ENCODE measurements at places on chromosomes 2 and 18. TPM values are rescaled to one million over a fixed set of nuclear protein-coding genes. Genes with fewer than 3 reads are reported as not detected.

DNA sequence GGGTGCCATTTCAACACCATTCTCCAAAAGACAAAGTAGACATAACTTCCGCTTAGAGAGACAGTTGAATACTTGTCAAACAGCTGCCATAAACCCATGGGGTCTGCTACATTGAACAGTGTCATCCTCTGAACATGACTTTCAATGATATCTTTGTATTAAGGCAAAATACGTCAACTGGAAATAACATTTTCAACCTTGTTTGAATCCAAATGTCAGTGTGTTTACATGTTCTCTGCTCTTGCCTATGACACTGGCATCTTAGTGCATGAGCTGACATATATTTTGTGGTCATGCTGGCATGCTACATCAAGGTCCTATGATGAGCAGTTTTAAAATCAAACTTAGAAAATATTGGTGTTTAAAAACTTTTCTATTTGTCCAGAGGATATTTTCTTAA lies 1548.1 kb upstream of the LRRTM1 start:
- H3K4me3 ChIP-seq, result no peak overlapping the region
- no peaks in the 10 kb centered on the region for H3K36me3 ChIP-seq
- no peaks in the 10 kb centered on the region for H3K4me1 ChIP-seq
- no peak overlapping the region for H3K27ac ChIP-seq

GRCh38 chr18:22856870-22857269 lies 76.3 kb upstream of the RBBP8 start:
- DNase-seq, result no peak
- H3K4me3 ChIP-seq, result no peak overlapping the region
- no peaks in the 10 kb centered on the region for H3K4me1 ChIP-seq
- H3K27ac ChIP-seq, result no peak overlapping the region
- no peaks in the 10 kb centered on the region for H3K36me3 ChIP-seq
- H3K27me3 ChIP-seq, result no peaks in the 10 kb centered on the region

SERPINB5 gene
- polyA plus RNA-seq, result not detected

GRCh38 chr2:11877764-11878163 lies 131.3 kb downstream of the LPIN1 start:
- peaks cover 10% of the 10 kb centered on the region for H3K4me1 ChIP-seq
- DNase-seq, result no peak
- H3K4me3 ChIP-seq, result no peak overlapping the region
- H3K36me3 ChIP-seq, result no peaks in the 10 kb centered on the region
- no peak overlapping the region for H3K27ac ChIP-seq
- no peaks in the 10 kb centered on the region for H3K27me3 ChIP-seq

- no peak for DNase-seq
- H3K4me3 ChIP-seq, result no peak overlapping the region
- H3K36me3 ChIP-seq, result no peaks in the 10 kb centered on the region
- H3K27me3 ChIP-seq, result no peaks in the 10 kb centered on the region
- H3K4me1 ChIP-seq, result peaks cover 39% of the 10 kb centered on the region
Observed at GRCh38 chr18:58225101-58225500, 181.1 kb downstream of the NEDD4L start.

DNA sequence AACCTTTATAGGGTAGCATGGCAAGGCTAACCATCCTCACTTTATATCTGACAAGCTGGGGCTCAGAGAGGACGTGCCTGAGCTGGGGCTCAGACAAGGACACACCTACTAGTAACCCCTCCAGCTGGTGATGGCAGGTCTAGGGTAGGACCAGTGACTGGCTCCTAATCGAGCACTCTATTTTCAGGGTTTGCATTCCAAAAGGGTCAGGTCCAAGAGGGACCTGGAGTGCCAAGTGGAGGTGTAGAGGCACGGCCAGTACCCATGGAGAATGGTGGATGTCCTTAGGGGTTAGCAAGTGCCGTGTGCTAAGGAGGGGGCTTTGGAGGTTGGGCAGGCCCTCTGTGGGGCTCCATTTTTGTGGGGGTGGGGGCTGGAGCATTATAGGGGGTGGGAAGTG lies 1.2 kb upstream of the DES start:
- no peak for DNase-seq
- H3K4me3 ChIP-seq, result no peak overlapping the region
- no peaks in the 10 kb centered on the region for H3K4me1 ChIP-seq
- no peaks in the 10 kb centered on the region for H3K36me3 ChIP-seq

GRCh38 chr2:48566592-48567310 lies 36.8 kb downstream of the STON1 start:
- no peak overlapping the region for H3K27ac ChIP-seq
- peaks cover 17% of the 10 kb centered on the region for H3K4me1 ChIP-seq
- H3K4me3 ChIP-seq, result no peak overlapping the region
- no peaks in the 10 kb centered on the region for H3K27me3 ChIP-seq
- no peak for DNase-seq
- H3K36me3 ChIP-seq, result no peaks in the 10 kb centered on the region

BCL11A gene
- 26.9 TPM for polyA plus RNA-seq

GRCh38 chr2:173347305-173348168 lies 7.1 kb upstream of the CDCA7 start:
- H3K27ac ChIP-seq, result no peak overlapping the region
- no peaks in the 10 kb centered on the region for H3K36me3 ChIP-seq
- H3K4me3 ChIP-seq, result no peak overlapping the region
- H3K27me3 ChIP-seq, result peaks cover 2% of the 10 kb centered on the region
- no peaks in the 10 kb centered on the region for H3K4me1 ChIP-seq

- no peaks in the 10 kb centered on the region for H3K27me3 ChIP-seq
- no peak overlapping the region for H3K27ac ChIP-seq
- no peaks in the 10 kb centered on the region for H3K36me3 ChIP-seq
- DNase-seq, result no peak
- H3K4me3 ChIP-seq, result no peak overlapping the region
Observed at GRCh38 chr2:1674766-1675397, 69.4 kb downstream of the PXDN start.

DNA sequence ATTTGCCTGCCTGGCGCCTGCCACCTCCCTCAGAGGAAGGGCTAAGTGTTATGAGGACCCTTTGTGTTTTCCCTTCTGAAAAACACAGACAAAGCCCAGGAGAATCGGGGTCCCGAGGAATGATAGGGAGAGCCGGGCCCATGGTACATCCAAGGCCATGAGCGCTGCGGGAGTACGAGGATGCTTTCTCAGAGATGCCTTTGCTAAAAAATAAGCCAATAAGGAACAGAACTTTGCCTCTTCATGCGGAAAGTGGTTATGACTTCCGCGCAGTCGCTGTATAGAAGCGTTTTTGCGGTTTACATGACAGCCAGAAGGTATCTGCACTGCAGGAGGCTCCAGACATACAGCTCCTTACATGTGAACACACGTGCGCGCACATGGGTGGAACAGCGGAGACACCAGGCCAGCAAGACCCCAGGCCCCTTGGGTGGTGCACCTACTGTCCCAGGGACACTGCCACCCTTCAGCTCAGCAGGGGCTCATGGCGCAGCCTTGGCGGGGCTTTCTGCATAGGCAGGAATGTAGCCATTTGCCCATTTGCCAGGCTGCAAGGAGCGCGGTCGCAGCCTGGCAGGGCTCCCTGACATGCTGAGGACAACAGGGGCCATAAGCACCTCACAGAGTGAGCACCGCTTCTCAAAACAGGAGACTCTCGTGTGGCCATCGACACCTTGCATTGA lies 252.4 kb upstream of the SALL3 start:
- peaks cover 49% of the 10 kb centered on the region for H3K27me3 ChIP-seq
- peak; percentile 55 for DNase-seq
- no peak overlapping the region for H3K27ac ChIP-seq
- no peaks in the 10 kb centered on the region for H3K36me3 ChIP-seq
- no peaks in the 10 kb centered on the region for H3K4me1 ChIP-seq
- H3K4me3 ChIP-seq, result no peak overlapping the region

GRCh38 chr2:81266106-81266505 lies 961.6 kb upstream of the LRRTM1 start:
- no peaks in the 10 kb centered on the region for H3K36me3 ChIP-seq
- H3K27ac ChIP-seq, result no peak overlapping the region
- H3K4me3 ChIP-seq, result no peak overlapping the region
- DNase-seq, result no peak
- no peaks in the 10 kb centered on the region for H3K4me1 ChIP-seq

- H3K27ac ChIP-seq, result no peak overlapping the region
- H3K4me3 ChIP-seq, result no peak overlapping the region
- no peaks in the 10 kb centered on the region for H3K4me1 ChIP-seq
- no peaks in the 10 kb centered on the region for H3K27me3 ChIP-seq
- no peak for DNase-seq
Observed at GRCh38 chr2:223166983-223167650, 115.1 kb downstream of the KCNE4 start.

- H3K4me1 ChIP-seq, result no peaks in the 10 kb centered on the region
- H3K4me3 ChIP-seq, result no peak overlapping the region
- no peaks in the 10 kb centered on the region for H3K36me3 ChIP-seq
- DNase-seq, result no peak
- H3K27ac ChIP-seq, result no peak overlapping the region
- no peaks in the 10 kb centered on the region for H3K27me3 ChIP-seq
Observed at GRCh38 chr18:73717570-73717969, 430.1 kb downstream of the FBXO15 start.

BCL2 gene
- polyA plus RNA-seq, result 10.9 TPM

DNA sequence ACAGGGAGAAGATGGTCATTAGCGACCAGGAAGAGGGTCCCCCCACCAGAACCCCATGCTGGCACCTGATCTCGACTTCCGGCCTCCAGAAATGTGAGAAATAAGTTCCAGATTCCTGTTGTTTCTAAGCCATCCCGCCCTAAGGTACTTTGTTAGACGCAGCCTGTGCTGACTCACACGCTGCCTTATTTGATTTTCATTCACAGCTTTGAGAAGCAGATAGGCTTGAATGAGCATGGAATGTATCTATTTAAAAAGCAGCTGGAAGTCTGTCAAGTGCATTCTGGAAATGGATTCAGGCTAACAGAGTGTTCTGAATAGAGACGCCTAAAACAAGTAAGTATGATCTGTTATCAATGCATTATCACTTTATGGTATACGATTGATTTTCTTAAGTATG lies 8.3 kb upstream of the IL1R2 start:
- no peak overlapping the region for H3K27ac ChIP-seq
- peaks cover 1% of the 10 kb centered on the region for H3K4me1 ChIP-seq
- no peak overlapping the region for H3K4me3 ChIP-seq
- H3K27me3 ChIP-seq, result no peaks in the 10 kb centered on the region

- H3K4me3 ChIP-seq, result no peak overlapping the region
- no peaks in the 10 kb centered on the region for H3K36me3 ChIP-seq
- no peak overlapping the region for H3K27ac ChIP-seq
- H3K27me3 ChIP-seq, result no peaks in the 10 kb centered on the region
- DNase-seq, result no peak
- no peaks in the 10 kb centered on the region for H3K4me1 ChIP-seq
Observed at GRCh38 chr2:236078297-236079255, 89.6 kb downstream of the GBX2 start.

GRCh38 chr2:15560140-15560987 lies 770 bp downstream of the NBAS start:
- peak; percentile 55 for DNase-seq
- H3K27ac ChIP-seq, result peak overlapping the region; percentile 83
- H3K4me1 ChIP-seq, result peaks cover 9% of the 10 kb centered on the region
- no peaks in the 10 kb centered on the region for H3K27me3 ChIP-seq
- H3K36me3 ChIP-seq, result no peaks in the 10 kb centered on the region
- peak overlapping the region; percentile 62 for H3K4me3 ChIP-seq

MAPK4 gene
- polyA plus RNA-seq, result 1.5 TPM

- no peaks in the 10 kb centered on the region for H3K27me3 ChIP-seq
- H3K27ac ChIP-seq, result peak overlapping the region; percentile 49
- H3K4me3 ChIP-seq, result no peak overlapping the region
- DNase-seq, result no peak
- no peaks in the 10 kb centered on the region for H3K36me3 ChIP-seq
Observed at GRCh38 chr18:6781142-6781714, 51.7 kb downstream of the ARHGAP28 start.

DNA sequence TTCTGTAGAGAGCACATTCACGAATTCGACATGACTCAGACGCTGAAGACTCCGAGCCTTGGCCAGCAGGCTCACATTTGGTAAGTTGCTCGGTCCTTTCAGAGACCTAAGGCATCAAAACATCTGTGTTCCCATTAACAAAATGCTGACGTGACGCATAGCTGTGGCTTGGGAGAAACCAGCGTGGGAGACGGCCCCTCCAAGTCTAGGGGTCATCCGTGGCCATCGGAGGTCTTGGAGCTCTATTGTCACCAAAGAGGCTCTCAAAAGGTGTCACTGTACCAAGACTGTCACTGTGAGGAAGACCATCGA lies 14.9 kb downstream of the FBLN7 start:
- H3K4me3 ChIP-seq, result no peak overlapping the region
- no peaks in the 10 kb centered on the region for H3K27me3 ChIP-seq
- no peaks in the 10 kb centered on the region for H3K36me3 ChIP-seq
- no peak for DNase-seq
- no peaks in the 10 kb centered on the region for H3K4me1 ChIP-seq

DNA sequence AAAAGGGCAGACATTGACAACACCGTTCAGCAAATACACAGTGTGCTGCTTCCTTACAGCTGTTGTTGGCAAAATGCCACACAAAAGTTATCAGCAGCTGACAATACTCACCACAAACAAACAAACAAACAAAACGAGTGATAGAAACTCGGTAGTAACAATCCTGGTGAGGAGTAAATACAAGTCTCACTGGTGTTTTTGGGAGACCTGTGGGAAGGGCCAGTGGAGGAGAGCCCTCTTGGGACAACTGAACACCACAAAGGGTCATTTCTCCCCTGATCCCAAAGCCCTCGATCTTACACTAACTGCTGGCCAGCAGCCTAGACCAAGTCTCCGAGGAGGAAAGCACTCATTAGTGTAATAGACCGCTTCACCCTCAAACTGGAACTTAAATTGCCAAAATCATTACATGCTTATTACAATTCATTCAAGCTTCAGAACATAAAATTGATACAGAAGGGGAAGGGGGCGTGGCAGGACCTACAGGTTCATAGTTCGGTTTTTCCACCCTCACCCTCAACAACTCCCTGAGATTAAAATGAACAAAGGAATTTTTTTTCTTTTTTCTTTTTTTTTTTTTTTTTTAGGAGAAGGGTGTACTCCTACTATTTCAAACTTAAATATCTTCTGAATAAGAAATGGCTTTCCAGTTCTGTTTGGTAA lies 5.0 kb downstream of the AP1S3 start:
- H3K4me3 ChIP-seq, result no peak overlapping the region
- no peak overlapping the region for H3K27ac ChIP-seq
- peaks cover 14% of the 10 kb centered on the region for H3K4me1 ChIP-seq
- no peaks in the 10 kb centered on the region for H3K36me3 ChIP-seq
- DNase-seq, result no peak
- no peaks in the 10 kb centered on the region for H3K27me3 ChIP-seq

DNA sequence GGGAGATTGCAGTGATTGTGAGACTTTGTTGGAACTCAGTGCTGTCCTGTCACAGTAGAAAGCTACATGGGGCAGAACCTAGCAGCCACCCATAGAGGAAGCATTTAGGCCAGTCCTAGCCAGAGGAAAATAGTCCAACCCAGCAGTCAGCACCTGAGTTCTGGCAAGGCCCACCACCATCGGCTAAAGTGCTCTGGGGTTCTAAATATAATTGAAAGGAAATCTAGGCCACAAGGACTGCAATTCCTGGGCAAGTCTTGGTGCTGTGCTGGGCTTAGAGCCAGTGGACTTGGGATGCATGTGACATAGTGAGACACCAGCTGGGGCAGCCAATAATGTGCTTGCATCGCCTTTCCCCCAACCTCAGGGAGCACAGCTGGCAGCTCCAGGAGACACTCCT lies 28.9 kb upstream of the ACTR2 start:
- no peak overlapping the region for H3K27ac ChIP-seq
- H3K36me3 ChIP-seq, result no peaks in the 10 kb centered on the region
- H3K27me3 ChIP-seq, result no peaks in the 10 kb centered on the region
- H3K4me1 ChIP-seq, result no peaks in the 10 kb centered on the region

GRCh38 chr18:49565612-49566011 lies 3.8 kb downstream of the LIPG start:
- DNase-seq, result no peak
- peaks cover 6% of the 10 kb centered on the region for H3K27me3 ChIP-seq
- no peaks in the 10 kb centered on the region for H3K36me3 ChIP-seq
- no peak overlapping the region for H3K27ac ChIP-seq

GRCh38 chr2:156797832-156798231 lies 361.7 kb downstream of the GPD2 start:
- no peak overlapping the region for H3K27ac ChIP-seq
- DNase-seq, result no peak
- H3K4me3 ChIP-seq, result no peak overlapping the region

Data from left lung (tissue), 14 donors.